Caudate nucleus (tissue), 63 donors: ENCODE measurements at places on chromosomes 5 and 9.

DNA sequence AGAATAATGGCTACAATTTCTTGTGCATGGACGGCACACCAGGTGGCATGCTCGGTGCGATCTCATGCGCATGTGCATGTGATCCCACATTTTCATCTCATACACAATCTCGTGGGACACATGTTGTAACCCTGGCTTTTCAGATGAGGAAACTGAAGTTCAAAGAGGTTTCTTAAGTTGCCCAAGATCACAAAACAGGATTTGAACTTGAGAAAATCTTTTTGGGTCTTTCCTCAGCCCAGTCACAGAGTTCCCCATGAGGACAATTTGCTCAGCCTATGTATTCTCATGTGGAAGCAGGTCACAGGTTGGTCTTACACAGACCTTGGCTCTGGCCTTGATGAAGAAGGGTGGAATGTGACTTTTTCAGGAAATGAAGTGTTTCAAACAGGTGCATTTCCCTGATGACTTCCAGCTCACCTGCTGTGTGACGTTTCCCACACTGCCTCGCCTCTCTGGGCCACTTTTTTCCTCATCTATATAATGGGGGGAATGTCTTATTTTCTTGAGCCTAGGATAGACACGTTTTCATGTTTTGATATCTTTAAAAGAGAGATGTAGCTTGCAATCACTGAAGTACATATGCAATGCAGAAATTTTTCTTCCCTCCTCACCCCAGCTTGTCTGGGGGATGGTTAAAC, 7.1 kb upstream of the ORM1 start:
- no peak for DNase-seq

GRCh38 chr9:123564652-123565051, 208.7 kb downstream of the CRB2 start:
- DNase-seq, result no peak

DNA sequence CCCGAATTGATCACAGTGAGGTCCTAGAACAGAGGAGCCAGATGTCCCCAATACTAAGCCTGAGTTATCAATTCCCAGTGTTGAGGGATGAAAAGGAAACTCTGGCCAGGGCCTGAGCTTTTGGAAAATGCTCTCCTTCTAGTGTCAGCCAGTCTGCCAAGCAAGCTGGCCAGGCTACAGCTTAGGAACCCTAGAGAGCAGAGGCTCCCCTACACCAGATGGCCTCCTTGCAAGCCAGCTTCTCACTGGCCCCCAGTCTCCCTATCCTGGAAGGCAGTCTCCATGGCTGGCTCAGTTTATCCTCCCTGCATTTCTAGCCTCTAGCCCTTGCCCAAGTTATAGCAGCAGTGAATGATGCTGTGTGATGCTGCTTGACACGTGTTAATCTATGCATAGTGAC, 204.7 kb upstream of the WWC1 start:
- DNase-seq, result no peak

DNA sequence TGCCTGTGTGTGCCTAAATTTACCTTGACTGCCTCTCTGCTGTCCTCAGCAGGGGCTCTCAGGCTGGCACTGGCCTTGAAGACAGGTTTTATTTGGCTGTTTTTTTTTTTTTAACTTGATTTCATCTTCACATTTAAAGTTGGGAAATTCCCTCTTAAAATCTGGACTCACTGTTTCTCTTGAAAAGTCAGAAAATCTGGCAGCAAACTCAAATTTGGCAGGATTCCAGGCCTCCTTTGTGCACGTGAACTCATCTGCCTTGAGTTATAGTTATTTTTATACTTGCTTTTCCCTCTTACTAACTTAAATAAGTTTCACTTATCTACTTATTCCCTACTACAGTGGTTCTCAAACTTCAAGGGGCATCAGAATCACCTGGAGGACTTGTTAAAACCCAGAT, 118.4 kb upstream of the MAP3K1 start:
- DNase-seq, result no peak

GRCh38 chr5:11273180-11273903, 512.3 kb upstream of the DAP start:
- no peak for DNase-seq

DNA sequence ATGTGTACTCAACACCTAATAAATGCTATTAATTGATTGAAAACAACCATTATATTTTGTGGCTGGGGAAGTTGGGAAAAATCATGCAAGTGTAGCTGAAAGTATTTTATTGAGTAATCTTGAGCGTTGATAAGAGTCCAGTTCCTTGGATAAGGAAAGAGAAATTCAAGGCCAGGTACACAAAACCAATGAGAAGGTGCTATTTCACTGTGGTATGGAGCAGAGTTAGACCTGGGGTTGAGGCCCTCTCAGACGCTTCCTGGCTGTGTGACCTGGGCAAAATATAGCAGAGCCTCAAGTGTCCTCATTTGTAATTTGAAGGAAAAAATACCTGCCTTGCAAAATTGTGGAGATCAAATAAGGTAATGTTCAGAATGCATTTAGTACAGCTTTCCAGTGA, 50.1 kb downstream of the GALNT10 start:
- DNase-seq, result no peak

DNA sequence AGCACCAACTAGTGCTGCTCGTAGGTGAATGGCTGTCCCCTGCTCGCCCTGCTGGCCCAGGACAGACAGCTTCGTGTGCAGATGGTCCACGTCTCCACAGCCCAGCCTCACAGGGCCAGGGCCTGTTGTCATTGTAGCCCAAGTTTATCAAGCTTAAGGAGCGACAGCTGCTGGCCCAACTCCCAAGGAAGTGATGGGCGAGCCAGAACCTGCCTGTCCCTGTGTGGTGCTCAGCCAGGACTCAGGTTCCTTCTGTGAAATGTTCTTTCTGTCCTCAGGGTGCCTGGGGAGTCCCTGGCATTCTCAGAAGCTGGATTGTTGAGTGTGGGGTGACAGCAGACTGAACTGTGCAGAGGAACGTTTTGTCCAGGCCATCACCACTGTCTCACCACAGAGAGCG, 16.4 kb downstream of the TRIP13 start:
- DNase-seq, result no peak

GRCh38 chr9:111237447-111237846, 92.6 kb downstream of the OR2K2 start:
- DNase-seq, result no peak

DNA sequence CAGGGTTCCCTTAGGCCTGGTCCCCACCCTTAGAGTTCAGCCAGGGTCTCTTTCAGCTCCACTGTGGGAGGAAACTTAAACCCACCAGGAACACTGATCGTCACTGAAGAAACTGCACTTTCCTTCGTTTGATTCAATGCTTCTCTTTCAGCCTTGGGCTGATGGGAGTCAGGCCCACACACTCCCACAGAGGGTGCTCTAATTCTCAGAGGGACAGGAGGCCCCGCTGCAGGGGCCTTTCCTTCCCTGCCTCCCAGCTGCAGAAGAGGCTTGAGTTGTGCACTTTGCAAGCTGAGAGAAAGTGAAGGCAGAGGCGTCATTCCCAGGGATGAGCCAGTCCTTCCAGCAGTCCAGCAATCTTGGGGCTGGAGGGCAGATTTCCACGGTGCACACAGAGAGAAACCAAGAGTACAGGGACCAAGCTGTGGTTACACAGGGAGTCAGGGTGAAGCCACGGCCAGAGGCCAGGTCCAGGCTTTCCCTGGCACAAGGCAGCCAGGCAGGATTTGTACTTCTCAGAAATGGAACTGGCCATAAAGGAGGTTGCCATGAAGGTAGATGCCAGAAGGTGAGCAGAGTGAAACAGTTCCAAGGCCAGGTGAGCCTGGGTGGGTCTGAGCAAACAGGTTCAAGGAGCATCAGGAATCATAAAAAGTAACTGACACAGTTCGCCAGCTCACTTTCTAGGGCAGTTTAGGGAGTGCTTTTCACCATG, 10.4 kb upstream of the GLIPR2 start:
- no peak for DNase-seq

GRCh38 chr5:73381590-73382400, 66.8 kb downstream of the FOXD1 start:
- DNase-seq, result no peak

DNA sequence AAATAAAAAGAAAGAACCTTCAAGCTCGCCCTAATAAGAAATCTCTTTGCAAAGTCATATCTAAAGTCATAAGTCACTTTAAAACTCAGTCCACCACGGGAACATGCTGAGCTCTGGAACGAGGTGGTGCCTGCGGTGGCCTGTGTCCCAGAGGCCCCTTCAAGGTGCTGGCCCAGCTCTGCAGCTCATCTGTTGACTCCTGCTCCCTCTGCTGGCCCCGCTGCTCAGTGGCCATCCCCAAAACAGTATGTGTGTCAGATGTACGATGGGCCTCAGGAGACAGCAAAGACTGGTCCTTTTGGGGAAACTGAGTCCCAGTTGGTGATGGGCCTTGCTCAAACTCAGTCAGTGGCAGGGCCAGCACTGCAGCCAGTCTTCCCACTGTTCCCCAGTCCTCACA, 22.8 kb upstream of the FOXB2 start:
- DNase-seq, result peak; percentile 5

DNA sequence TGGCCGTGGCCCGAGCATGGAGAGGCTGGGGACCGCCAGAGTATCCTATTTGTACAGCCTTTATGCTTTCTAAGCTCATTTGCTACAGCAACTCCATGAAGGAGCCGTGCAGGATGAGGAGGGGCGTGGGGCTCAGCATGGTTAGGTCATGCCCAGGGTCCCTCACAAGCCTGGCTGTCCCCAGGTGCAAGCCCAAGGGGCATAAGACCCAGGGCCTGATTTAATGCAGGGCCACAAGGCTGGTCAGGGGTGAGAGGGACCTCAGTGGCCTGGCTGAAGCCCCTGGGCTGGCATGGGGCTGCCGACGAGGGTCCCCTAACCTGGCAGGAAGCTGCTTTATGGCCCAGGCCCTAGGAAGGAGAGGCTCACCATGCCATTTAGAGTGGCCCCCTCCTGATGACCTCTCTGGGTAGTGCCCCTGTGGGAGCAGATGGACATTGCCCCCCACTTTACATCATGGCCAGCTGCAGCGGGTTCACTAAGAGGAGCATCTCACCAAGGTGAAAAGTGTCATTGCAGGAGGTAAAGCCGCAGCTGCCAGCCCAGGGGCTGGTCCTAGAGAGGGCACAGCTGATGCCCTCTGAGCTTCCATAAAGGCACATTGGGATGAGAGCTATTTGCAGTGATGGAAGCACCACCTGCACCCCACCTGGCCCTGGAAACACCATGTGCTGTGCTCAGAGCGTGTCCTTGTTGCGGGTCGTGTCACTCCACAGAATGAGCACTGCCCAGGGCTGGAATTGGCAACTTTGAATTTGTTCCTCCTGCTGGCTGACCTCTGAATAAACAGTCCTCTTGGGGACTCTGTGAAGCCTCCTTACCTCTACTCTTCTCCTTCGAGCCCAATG, 58.9 kb downstream of the ZNF618 start:
- DNase-seq, result no peak

- DNase-seq, result no peak
Observed at GRCh38 chr9:73531658-73532057, 380.0 kb downstream of the ANXA1 start.
